Activated T-helper 17 cell treated with anti-CD3 and anti-CD28 coated beads, Interleukin-2, amount 50 U/mL, for 72 hours (primary cell): ENCODE measurements at places on chromosomes 13 and 19.

- ATAC-seq, result no peak
Measured at GRCh38 chr19:38697197-38697596, 47.1 kb downstream of the CAPN12 start.

DNA sequence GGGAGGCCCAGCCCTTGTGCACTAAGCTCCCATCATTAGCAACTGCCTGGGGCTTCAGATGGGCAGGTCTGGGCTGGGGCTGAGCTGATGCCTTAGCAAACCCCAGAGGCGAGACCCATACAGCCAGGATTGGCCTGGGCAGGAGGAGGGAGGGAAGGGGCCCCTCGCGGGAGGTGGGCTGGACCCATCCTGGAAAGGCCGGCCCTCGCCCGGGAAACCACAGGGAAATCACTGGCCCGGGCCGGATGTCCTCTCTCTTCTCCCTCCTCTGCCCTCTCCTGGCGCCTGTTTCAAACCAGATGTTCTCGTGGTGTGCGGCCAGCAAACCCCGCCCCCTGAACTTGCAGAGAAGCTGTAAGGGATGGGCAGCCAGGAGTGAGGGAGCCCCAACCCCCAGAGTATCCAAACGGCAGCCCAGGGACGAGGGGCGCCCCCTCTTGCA is 43.1 kb downstream of the TMEM255B start:
- no peak for ATAC-seq

DNA sequence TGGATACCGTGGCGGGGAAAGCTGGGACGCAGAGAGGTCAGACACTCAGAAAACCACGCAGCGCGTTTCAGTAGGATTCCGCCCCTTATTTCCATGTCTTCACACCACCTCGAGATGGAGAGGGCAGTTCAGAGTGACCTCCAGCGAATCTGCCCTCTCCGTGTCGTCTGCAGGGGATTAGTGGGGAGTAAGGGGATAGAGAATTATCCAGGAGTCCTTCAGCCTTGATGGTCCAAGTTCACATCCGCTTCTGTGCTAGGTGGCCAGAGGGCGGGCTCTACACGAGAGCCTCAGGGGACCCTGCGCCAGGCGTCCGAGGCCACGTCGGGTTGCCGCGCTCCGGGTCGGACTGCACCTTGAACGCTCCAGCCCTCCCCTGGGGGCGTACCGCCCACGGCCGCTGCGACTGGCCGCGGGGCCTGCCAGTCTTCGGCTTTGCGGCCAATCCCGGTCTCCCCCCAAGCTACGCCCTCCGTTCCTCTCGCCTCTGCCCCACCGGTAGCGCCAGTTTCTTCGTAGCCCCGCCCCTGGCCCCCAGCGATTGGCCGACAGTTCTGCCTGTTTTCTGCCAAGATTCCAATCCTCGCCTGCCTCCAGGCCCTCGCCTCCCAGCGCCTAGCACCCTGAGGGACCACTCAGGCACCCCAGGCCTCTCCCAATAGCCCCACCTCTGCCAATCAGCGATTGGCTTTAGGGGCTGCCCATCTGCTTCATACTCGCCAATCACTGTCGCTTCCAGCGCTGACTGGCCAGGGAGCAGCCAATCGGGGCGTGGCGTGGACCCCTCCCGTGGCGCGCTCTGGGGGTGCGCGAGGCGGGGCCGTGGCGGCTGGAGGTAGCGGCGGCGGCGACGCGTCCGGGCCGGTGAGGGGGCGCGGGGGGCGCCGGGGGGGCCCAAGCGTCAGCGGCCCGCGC is at the start of gene SLC25A42:
SLC25A42 (plus strand) TSS at position 812 of the 915 bp plus-strand sequence. CDS start 32,131 bp downstream, outside the sequence.
- ATAC-seq, result peak; percentile 96

DNA sequence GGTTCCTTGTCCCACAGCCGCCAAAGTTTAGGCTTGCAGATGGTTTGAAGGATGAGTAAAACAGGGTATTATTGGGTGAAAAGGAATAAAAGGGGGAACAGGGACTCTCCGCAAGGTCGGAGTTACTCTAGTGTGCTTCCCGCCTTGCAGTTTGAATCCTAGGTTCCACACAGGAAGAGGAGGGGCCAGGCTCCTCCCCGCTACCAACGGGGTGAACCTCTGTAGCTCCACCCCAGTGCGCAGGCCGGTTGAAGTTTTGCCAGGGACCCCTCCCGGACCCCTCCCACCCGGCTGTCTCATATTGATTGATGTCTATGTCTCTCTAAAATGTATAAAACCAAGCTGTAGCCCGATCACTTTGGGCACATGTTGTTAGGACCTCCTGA is 11.6 kb upstream of the GTF2F2 start:
- ATAC-seq, result peak; percentile 24
